Bronchus fibroblast of lung (primary cell): ENCODE measurements at places on chromosomes 1 and 21. TPM values are rescaled to one million over a fixed set of nuclear protein-coding genes. Genes with fewer than 3 reads are reported as not detected.

Gene COPA
- total RNA-seq, result 191 and 193 TPM in 2 replicates

Gene SPRR1B
- not detected in 2 replicates for total RNA-seq

Gene NAV1
- 25.6 and 27.1 TPM in 2 replicates for total RNA-seq

Gene MATN1
- not detected in 2 replicates for total RNA-seq

Gene SLC22A15
- 0.30 and 0.34 TPM in 2 replicates for total RNA-seq

Gene ARHGEF10L
- 9.1 and 10.7 TPM in 2 replicates for total RNA-seq

Gene ADCY10
- total RNA-seq, result not detected in 2 replicates
